PC-9 (cell line): ENCODE measurements at places on chromosomes 5 and 9. TPM values are rescaled to one million over a fixed set of nuclear protein-coding genes. Genes with fewer than 3 reads are reported as not detected.

- DNase-seq: no peak
Measured at GRCh38 chr9:126697330-126697729, 83.6 kb downstream of the LMX1B start.

GRCh38 chr5:65817931-65818330 lies 95.9 kb downstream of the NLN start:
- DNase-seq: no peak

DNA sequence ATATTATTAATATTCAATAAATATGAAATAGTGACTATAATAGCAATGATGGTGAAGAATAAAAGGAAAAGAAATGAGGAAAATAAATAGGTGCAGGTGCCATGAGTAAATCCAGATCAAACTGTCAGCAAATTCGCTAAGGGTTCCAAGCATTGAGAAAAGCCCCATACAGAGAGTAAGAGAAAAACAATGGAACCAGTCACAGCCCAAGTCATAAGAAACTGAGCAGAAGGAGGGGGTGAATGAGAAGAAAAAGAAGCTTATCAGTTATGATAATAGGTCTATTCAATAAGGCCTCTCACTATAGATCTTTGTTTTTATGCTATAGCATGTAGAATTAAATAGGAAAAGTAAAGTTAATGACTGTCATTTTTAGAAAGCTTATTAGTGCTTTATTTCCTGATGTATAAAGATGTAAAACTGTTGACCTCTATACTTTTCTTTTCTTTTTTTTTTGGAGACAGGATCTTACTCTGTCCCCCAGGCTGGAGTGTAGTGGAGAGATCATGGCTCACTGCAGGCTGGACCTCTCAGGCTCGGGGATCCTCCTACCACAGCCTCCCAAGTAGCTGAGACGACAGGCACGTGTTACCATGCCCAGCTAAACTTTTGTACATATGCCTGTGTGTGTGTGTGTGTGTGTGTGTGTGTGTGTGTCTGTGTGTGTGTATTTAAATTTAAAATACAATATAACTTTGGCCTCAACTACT lies 72.4 kb downstream of the FYB1 start:
- DNase-seq: no peak

Gene SAPCD2
- total RNA-seq: 46.9 and 50.3 TPM in 2 replicates

DNA sequence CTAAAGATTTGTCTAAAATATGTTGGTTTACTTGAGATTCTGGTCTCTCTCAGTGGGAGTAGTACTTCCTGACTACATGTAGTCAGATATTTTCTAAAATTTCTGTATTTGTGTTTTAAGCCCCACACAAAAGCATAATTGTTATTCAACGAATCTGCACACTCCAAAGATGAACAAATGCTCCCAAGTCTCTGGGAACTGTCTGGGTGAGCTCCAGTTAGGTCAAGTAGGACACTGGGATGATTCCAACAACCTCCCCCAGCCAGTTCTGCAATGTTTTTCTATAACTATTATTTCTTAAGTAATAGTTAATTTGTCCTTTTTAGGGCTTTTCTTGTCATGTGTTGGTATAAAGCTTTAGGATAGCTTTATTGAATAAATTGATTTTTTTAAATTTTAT lies 174.6 kb downstream of the FAM174A start:
- DNase-seq: no peak

Gene WDR38
- not detected in 2 replicates for total RNA-seq

DNA sequence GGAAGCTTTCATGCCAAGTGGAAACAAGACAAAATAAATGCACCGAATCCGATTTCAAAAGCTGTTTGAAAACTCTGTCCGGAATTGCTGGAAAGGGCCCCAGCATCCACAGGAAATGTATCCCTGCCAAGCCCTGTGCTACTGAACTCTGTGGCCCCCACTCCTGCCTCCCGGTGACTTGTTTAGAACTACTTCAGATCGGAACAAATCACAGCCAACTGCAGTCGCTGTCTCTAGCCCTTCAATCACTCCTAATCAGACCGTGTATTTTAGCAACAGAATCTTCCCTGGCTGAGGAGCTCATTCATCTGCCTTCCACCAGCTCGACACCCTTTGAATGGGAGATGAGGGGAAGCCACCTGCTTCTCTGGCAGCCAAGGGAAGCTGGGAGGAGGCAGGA lies 94.1 kb downstream of the KCNIP1 start:
- no peak for DNase-seq

DNA sequence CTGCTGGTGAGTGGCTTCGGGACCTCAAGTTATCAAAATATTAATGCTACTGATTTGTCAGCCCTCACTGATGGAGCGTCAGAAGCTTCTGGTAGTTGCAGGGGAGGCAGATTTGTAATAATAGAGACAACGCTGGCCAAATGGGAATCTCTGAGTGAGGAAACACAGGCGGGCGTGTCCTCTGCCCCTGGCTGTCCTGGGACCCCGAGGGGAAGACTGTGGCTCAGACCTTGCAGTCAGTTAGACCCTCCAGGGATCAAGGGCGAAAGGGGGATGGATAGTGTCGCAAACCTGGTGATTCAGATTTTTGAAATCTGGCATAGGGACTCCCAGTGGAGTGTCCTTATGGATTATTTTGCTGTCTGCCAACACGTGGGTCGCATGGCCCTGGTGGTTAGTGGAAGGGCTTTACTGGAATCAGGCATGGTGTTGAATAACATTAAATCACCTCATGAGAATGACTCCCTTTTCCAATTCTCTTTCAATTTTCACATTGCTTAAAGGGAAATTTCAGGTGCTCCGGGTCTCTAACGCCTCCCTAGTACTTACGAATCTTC lies 35.1 kb upstream of the NTNG2 start:
- no peak for DNase-seq

- no peak for DNase-seq
Measured at GRCh38 chr5:43304525-43304924, 8.7 kb downstream of the HMGCS1 start.

DNA sequence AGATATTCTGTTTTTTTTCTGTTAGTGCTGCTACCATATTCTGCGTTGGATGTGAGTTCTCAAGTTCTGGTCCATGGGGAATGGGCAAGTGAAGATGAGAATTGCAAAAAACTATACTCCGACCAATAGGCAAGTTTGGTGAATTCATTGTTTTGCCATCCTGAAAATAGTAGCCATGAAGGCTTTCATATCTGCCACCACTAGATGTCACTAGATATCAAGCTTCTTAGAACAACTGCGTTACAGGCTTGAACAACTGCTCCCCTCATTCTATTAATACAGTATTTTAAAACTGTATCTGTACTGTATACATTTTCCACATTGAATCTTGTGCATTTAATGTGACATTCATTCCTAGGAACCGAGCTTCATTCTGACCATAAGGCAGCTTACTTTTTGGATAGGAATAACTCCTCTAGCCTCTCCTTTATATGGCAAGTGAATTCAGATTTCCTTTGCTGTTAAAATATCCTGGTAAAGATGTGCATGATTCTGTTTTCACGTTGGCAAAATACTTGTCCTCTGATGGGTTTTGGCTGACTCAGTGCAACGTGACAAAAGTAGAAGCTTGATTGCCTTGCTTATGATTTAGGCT lies 163.6 kb downstream of the SREK1 start:
- DNase-seq: no peak
